GM13977 (cell line): ENCODE measurements at places on chromosomes 12 and 14.

DNA sequence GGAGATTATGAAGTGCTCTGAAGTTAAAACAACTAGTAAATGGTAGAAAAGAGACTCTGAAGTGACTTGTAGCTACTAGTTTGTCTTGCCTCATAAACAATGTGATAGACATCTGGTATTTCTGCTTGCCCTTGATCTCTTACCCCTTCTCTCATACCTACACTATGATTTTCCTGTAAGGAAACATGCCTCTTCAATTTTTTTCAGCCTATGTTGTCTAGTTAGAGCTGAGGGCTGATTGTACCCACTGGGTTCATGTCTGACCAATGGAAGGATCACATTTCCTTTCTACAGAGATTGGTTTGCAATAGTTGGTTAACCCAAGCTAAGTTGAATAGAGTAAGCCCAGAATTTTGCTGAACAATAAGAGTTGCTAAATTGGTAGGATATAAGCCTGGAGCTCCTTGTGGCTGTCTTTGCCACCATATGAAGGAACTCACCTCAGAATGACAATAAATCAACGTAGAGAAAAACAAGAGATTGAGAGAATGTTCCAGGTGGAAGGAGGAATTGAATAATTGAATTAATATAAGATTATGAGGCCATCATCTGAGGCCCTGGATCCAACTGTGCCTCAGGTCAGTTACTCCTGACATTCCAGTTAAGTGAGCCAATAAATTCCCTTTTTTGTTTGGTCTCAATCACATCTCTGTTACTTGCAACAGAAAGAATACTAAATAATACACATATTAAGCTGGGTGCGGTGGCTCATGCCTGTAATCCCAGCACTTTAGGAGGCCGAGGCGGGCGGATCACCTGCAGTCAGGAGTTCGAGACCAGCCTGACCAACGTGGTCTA is 346.4 kb downstream of the ZFP36L1 start:
- DNase-seq: no peak

- DNase-seq: no peak
These were observed 3.1 kb downstream of the GPR33 start for GRCh38 chr14:31484754-31485153.

- no peak for DNase-seq
These were observed 32.2 kb downstream of the MIA2 start for GRCh38 chr14:39265806-39266524.

- no peak for DNase-seq
These were observed at the start of gene RNU6-7 for GRCh38 chr14:32201816-32202490. Gene RNU6-7 (plus strand): TSS chr14:32202045.

- no peak for DNase-seq
These were observed 22.7 kb downstream of the ITPR2 start for GRCh38 chr12:26810330-26810729.

GRCh38 chr12:62319058-62319457 is 58.9 kb downstream of the USP15 start:
- DNase-seq: no peak

DNA sequence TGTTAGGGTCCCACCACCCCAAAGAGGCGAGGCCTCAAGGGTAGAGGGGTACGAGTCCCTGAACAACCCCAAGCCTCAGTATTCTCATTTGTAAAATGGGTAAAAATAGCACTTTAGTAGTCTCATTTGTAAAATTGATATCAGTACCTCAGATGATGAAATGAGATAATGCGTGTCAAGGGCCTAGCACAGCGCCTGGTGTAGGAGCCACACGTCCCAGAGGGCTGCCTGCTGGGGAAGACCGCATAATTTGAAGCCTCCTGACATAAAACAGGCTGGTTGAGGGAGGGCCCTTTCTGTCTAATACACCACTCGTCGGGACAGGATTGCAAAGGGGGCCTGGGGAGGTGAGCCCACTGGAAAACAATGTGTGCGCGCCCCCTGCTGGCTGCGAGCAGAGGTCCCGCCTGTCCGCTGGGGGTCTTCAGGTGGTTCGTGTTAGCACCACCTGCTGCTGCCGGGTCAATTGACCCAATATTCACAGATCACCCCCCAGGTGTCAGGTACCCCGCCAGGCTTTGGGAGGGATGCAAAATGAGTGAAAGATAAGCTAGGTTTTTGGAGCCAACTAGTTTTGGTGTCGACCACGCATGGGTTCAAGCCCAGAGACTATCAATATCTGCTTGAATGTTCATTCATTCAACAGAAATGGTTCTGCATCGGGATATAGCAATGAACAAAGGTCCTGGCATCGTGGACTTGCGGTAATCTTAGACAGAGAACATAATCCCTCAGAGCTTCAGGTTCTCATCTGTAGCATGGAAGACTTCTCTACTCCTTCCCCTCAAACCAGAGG is 24.7 kb upstream of the IRF2BPL start:
- peak; percentile 83 for DNase-seq

DNA sequence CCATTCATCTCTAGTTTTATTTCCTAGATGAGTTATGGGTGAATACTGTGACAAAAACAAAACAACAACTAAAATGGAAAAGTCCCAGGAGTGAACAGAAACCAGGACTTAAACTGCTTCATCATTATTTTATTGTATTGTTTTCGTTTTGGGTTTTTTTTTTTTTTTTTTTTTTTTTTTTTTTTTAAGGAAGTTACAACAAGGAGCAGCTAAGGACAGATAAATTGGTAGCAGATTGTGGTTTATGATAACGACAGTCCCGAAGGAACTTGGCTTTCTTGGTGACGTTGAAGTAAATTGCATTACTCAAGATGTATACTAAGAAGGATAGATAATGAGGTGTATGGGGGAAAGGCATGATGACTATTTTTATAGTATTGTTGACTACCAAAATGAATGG is 866.3 kb downstream of the NRXN3 start:
- no peak for DNase-seq

GRCh38 chr12:121512561-121512960 is 68.3 kb downstream of the KDM2B start:
- no peak for DNase-seq

DNA sequence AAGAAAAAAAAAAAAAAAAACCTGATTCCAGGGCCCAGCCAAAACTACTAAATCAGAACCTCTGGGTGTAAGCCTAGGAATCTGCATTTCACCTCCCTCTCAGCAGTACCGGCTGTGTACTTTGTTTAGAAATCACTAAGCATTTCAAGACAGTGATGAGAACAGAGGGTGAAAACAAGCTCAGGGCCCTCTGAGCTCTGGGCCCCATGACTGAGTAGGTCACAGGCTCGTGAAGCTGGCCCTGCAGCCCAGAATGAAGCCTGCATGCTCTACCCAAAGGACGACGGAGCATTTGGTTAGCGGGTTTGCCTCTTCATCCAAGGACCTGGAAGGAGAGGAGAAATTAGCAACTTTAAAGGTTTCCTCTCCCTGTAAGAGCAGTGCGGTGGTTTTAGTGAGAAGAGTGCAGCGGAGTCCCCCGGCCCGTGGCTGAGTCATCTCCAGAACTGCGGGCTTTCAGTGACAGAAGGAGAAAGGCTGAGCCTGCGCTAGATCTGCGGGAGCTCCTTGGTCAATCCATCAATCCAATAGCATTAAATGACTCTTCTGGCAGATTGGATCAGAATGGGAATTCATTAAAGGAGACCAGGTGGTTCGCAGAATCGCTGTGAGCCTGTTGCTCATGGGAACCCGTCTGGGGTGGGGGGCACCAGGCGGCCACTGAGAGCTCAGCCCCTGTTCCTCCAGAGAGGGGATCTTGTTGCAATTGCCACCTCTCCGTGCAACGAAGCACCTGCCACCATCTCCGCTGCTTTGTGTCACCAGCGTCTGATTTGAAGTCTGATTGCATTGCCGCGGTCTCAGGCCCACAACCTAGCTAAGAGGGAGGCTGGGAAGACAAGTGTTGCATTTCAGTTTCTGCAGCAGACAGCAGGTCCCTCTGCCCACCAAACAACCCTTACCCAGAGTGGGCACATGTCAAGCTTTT is 7.3 kb downstream of the IL31 start:
- peak; percentile 64 for DNase-seq

DNA sequence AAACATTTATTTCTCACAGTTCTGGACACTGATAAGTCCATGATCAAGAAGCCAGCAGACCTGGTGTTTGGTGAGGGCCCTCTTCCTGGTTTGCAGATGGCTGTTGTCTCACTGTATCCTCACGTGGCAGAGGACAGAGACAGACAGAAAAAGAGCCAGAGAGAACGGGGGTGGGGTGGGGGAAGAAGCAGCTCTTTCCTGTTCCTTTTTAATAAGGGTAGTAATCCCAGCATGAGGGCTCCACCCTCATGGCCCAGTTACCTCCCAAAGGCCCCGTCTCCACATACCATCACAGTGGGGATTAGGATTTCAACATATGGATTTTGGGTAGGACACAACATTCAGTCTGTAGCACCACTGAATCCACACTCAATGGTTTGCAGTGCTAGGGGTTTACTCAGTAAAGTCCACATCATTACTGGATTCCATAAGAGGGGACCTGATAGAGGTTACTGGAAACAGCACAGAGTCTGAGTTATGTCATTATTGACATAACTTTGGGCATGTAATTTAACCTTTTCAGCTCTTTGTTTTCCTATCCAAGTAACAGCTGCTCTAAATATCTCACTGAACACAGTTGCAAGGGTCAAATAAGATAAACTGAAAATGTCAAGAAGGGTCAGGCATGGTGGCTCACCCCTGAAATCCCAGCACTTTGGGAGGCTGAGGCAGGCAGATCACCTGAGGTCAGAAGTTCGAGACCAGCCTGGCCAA is 53.2 kb downstream of the RPAP3 start:
- no peak for DNase-seq

DNA sequence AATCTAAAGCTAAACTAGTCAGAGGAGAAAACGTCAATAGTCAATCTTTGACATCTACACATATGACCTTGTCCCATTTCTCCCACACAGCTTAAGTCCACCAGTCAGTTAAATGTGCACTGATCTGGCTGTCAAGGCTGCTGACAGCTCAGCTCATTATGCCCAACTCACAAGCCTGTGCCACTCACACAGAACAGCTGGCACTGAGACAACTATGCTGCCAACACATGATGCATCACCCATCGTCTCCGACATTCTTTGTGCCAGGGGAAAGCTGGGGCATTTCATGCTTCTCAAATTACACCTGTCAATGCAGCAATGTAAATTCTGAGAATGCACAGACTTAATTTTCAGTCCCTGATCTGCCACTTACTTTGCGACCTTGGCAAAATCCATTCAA is 25.3 kb downstream of the GNS start:
- no peak for DNase-seq

DNA sequence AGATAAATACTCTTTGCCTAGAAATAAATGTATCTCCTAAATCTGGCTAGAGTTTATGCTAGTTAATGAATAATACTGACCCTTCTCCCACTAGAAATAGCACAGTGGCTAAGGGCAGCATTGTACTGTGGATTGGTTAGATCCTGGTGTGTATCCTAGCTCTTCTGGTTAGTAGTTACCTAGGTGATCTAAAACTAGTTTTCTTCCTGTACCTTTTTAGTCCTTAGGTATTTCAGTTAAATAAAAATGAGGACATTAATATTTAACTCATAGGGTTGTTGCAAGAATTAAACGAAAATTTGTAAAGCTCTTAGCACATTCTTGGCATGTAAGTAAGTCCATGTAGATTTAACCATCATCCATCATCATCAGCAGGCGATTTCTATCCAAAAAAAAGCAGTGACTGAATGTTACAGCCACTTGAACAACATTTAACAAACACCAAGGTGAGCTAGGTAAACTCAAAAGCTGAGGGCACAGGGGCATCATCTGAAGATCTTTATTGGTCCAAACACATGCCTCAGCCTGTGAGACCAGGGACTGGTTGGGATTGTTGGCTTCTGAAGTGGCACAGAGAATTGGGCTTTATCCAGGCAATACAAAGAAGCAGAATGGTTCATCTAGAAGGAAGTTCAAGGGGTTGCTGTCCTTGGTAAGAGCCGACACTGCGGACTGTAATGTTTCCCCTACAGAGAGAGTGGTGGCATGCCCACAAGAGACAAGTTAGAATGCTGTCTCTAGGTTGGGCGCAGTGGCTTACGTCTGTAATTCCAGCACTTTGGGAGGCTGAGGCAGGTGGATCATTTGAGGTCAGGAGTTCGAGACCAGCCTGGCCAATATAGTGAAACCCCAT is 100.8 kb downstream of the GAS2L3 start:
- no peak for DNase-seq
